ENCODE measurements at places on chromosomes 7 and 10.
A peak's percentile ranks its signal among the peaks of the same experiment; 100 is the strongest.

DNA sequence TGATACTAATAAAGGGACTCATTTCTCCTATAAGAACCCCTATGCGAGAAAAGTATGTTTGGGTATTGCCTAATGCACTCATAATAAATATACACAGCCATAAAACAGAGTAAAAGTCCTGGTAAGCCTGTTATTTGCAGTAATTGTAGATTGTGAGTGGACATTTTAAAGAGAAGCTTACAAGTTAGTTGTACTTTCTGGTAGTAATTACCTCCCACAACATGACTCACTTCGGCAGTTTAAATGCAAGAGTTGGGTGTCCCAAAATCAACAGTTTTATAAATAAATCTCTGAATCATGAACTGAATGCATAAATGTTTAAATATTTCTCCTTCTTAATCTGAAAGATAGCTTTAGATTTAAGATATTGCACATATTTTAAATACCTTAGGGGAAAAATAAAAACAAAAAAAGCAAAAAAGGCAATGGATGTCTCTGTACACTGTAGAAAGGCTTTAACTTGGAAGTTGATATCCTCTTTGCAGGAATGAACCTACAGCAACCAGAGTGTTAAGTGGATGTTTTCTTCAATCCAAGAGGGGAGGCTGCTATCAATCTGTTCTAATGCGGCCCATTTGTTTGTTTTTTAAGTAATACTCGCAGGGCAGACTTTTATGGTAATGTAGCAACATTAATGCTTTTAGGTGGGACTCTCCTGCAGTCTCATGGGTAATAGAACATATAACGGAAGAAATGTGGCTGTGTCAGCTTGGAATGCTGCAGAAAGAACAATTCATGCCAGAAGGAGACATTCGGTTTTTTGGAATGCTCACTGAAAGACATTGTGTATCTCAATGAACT lies 57.3 kb upstream of the ZEB1 start:
- DNase-seq, result no peak

DNA sequence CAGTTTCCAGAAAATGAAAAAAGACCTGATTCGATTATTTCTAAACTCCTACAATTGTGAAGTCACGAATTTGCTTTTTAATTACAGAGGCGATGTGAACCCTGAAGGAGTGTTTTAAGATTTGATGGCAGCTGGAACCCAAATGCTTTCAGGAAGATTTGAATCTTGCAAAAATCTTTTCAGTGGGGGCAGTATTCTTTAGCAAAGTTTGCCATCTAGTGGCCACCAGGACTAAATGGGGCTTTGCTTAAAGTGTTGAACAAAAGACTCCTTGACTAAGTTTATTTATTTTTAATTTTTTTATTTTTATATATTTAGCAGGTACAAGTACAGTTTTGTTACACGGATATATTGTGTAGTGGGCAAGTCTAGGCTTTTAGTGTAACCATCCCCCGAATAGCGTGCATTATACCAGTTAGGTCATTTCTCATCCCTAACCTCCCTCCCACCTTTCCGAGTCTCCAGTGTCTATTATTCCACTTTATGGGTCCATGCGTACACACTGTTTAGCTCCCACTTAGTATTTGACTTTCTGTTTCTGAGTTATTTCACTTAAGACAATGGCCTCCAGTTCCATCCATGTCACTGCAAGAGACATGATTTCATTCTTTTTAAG lies 98.8 kb downstream of the CACNB2 start:
- DNase-seq, result no peak

DNA sequence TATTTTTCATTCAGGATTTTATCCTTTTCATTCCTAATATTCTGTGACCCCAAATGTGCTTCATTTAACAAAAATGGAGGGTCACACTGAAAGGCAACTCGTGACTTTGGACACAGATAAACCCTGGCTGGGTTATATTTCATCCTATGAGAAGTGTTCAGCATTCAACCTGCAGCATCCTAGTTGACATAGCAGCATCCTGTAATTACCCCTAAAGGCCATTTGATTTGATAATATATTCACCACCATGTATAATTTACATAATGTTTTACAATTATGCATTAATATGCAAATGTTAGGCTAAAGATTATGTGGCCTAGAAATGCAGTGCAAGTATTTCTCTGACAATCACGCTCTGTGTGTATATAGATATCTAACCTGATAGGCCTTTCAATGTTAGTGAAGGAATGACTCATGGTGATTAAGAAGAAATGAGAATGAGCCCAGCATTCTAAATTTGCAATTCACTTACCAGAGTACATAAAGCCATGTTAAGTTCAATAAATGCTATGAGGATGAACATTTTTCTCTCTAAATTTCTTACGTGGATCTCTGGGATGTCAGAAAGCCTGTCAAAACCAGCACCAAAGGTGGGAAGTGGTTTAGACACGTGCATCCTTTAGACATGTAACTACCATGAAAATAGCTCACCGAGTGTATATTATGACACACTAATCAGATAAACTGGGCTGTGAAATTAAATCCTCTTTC lies 337.7 kb upstream of the AOAH start:
- no peak for DNase-seq

DNA sequence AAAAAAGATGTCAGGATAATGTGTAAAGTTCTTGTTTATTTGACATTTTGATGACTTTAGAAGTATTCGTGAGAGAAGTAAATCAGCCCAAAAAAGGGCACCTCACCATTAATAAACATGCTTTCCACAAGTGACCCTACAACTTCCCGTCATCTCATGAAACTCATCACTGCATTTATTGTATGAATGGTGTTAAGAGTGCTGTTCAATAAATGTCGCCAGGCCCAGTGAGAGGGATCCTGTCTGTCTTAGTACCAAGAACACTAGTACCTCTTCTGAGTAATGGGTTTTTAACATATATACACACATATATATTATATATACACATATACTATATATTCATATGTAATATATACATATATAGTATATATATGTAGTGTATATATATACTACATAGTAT lies 61.9 kb downstream of the TMEM26 start:
- no peak for DNase-seq

GRCh38 chr7:25181532-25181931 lies 46.8 kb downstream of the NPVF start:
- DNase-seq, result no peak

DNA sequence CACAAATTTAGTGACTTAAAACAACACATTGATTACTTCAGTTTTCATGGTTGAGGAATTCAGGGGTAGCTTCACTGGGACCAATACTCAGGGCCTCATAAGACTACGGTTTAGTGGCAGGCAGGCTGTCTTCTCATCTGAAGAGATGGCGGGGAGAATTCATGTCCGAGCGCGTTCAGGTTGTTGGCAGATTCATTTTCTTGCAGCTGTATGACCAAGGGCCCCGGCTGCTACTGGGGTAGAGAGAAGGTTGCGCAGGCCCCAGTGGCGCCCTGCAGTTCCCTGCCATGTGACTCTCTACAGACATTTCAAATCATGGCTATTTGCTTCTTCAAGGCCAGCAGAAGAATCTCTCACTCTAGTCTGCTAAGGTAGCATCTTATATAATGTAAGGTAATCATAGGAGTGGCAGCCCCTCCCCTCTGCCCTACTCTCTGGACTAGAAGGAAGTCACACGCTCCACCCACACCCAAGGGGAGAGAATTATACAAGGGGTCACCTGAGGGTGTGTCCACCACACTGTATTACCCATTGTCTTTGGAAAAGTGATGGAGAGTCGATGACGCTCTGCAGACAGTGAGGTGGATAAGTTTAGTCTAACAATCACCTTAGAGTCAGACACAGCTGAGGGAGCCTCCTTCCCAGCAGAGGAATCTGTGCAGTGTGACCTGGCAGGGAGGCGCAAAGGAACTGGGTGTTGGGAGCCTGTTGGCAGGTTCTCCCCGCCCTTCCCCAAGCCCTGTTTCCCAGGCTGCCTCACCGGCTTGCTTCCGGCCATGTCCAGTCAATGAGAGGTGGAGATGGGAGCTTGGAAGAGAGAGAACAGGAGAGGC lies 35.7 kb upstream of the PLEKHA1 start:
- DNase-seq, result no peak

DNA sequence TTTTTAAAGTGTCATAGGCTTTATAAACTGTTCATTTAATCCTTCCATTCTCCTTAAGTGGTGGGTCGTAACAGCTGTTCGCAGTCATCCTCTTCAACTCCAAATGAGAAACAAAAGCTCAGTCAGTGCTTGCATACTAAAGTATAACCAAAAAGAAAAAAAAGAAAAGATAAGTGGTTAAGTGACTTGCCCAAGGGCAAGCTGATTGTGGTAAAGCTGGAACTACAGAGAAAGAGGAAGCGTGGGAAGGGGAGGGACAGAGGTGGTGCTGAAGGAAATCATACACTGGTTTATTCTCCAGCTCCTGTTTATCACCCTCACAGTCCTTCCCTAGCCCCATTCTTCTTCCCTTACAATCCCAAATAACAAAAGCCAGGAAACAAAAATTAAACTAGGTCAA lies 29.6 kb downstream of the IDE start:
- DNase-seq, result no peak

GRCh38 chr7:111041577-111041976 lies 49.4 kb upstream of the LRRN3 start:
- DNase-seq, result no peak

GRCh38 chr10:7153750-7154149 lies 257.1 kb downstream of the SFMBT2 start:
- DNase-seq, result no peak

GRCh38 chr10:51800725-51801424 lies 101.5 kb upstream of the CSTF2T start:
- DNase-seq, result no peak

GRCh38 chr10:49153971-49154370 lies 20.1 kb upstream of the FAM170B start:
- no peak for DNase-seq

- no peak for DNase-seq
These were observed 774.7 kb downstream of the PCDH15 start for GRCh38 chr10:54026340-54026739.

DNA sequence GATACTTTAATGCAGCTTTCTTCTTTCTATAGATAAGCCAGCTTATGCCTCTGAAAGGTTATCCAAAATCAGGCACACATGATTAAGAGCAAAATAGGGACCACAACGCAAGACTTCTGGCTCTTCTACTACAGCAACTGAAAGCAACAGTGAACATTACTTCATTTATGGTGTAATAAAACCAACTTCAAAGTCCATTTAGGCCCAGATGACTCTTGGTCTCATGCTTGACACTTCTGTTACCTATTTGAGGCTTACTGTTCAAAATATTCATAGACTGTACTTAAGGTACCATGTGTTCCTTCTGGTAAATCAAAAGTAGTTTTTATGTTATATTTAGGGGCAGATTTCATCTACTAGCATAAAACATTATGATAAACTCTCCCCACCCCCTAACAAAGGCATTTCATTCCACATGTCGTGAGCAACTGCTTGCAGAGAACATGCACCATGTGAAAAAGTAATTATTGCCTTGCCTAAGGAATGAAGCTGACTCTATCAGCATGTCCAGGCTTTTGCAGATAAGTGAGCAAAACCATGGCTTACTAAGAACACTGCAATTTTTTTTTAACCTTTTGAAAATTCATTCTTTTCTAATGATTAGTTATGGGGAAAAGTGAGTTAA lies 154.9 kb upstream of the ITGB1 start:
- DNase-seq, result no peak

- peak; percentile 18 for DNase-seq
These were observed 61.4 kb upstream of the PPP1R3C start for GRCh38 chr10:91694170-91694794.

DNA sequence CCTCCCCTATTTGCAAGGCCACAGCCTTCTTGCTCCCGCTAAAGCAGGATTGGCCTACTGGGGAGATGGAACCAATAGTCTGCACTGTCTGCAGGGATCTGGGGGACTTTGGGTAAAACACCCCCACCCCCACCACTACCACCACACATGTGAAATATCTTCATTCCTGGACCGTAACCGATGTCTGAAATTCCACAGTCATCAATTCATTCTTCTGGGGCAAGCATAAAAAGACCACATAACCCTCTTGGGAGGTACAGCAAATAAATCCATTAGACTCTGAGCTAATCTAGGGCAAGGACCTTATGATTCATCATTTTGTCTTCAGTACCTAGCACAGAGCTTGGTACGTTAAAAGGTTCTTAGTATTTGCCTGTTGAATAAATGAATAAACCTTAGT lies 307.8 kb downstream of the GPAM start:
- no peak for DNase-seq

DNA sequence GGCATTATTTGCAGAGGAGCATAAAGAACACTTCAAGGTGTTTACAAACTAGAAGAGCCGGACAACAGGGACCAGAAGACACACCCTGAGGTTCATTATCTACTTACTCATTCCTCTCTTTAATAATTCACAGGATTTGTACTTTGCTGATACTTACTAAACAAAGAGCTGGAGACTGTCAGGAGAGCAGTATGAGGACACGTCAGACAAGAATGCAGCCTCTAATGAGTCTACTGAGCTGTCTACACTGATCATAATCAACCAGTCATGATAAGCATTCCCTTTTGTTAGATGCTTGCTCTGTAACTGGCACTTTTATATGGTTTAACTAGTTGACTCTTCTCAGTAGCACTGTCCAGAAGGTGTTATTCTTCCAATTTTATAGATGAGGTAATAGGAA lies 243.3 kb upstream of the CDC14C start:
- no peak for DNase-seq

DNA sequence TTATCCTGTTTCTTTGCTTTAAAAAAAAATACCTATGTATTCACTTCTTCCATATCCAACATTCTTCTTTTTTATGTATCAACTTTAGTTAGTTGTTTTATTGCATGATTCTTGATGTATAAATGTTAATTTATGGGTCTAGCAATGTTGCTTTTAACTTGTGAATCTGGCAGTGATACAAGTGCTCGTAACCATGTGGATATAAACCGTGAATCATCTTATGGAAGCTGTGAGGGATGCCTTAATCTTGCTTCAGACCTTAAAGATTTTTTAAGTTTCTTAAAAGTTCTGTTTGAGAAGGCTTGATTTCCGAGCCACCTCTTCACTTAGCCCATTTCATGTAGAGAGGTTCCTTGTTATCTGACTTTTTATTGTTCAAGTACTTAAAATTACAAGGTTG lies 25.9 kb downstream of the HELLS start:
- no peak for DNase-seq

GRCh38 chr10:126210051-126210651 lies 178.1 kb downstream of the ADAM12 start:
- no peak for DNase-seq

DNA sequence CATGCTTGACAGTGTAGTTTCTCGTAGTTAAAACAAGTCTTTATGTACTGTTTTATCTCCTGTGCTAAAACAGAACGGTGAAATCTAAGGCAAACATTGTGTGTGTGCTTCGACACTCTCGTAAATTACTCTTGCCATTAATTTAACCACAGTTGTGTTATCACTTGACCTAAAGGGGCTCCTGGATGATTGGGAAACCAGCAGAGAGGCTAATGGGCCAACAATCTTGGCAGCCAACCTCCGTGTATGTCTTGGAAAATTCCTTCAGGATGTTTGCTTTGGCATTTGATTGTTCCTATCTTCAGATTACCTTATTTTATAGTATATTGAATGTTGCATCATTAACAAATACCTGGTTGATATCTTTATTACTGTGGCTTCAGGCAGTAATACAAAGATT lies 409.5 kb downstream of the SDK1 start:
- no peak for DNase-seq

Measured in neuronal stem cell (in vitro differentiated cells).